ENCODE measurements at places on chromosomes 16 and 17.

DNA sequence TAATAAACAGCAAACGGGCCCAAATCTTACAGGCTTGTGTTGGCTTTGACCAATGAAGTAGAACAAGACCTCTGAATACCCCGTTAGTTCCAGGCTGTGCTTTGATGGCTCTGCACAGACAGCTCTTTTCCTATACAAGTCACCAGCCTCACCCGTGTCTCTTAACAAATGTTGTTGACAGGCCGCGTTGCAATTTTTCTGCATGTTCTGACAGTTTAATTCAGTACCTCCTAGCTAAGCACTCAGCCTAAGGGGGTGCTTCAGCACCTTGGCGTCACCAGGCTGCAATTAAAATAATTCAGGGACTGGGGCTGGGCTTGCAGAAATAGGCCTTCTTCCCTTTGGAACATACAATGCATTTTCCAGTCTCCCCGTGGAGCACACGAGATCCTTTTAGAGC is 500.1 kb downstream of the MAF start:
- no peak for DNase-seq

GRCh38 chr16:31451681-31452351 is 7.5 kb upstream of the ARMC5 start:
- peak; percentile 56 for DNase-seq

GRCh38 chr17:45924332-45924820 is 30.0 kb downstream of the MAPT start:
- no peak for DNase-seq

DNA sequence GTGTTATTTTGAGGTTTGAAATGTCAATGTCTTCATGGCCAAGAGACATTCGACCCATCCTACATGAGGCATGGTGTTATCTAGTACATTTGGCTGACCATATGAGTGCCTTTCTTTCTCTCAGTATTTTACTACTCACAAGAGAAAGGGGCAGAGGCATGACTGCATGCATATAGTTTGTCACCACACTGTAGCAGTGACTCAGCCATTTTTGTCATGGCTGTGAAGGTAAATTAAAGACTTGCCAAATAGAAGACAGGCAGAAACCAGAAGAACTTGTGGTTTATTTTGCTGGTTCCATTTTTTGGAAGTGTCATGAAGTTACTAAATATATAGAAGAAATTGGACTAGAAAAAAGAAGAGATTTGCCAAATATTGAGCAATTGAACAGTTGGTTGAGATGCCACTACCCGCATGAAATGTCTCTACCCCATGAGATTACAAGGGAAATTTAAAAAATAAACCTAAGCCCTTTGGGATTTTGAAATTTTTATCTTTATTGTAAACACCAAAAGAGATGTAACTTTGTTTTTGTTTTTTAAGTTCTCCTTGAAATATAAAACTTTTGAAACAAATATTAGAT is 170.3 kb downstream of the CHD9 start:
- DNase-seq = no peak

DNA sequence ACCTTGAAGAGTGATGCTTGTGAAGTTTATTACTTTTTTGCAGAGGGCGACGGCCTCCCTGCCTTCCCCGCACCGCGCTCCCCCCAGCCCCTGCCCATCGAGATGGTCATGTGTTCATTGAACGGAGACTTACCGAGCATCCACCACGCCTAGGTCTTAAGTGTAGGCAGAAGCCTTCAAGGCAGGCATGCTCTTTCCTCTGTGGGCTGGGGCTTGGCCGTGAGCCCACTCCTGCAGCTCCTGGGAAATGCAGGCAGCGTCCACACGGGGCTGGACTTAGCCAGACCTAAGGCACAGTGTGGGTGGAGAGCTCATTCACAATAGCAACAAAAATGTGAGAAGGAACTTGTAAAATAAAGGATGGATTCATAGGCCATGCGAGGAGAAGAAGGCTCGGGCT is 19.2 kb downstream of the RNF213 start:
- DNase-seq = peak; percentile 90

DNA sequence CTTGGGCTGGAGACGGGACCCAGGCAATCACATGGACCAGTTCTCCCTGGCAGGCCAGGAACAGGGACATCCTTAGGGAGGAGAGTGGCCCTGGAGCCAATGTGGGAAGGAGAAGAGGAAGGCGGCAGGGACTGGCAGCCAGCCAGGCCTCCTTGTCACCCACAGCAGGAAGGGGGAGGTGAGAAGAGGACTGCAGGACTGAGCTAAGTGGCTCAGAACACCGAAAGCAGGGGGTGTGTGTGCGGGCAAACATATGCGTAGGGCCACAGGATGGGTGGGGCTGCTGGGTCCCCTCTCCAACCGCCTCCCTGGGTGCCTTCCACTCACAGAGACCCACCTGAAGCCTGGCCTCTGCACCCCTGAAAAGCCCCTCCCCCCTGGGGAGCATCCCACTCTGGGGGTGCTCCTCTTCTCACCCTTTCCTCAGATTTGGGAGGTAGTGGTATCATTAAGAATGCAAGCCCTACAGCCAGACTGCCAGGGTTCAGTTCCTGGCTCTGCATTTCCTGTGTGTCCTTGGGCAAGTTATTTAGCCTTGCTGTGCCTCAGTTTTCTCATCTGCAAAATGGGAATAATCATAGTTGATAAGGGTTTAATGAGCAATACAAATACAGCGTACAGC is 8.1 kb downstream of the PNMT start:
- no peak for DNase-seq

- no peak for DNase-seq
Measured at GRCh38 chr16:88687676-88688012, 1.3 kb upstream of the SNAI3 start.

GRCh38 chr16:29912087-29912486 is 11.8 kb downstream of the ASPHD1 start:
- no peak for DNase-seq

DNA sequence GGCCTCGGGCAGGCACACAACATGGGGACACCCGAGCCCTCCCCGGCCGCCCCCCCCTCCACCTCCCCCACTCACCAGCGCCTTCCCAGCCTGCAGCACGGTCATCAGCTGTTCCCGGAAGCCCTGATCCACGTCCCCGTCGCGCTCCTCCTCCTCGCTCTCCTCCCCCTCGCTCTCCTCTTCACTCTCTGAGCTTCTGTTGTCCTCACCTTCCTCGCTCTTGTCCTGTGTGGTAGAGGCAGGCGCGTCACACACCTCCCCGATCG is 10.3 kb downstream of the MYBBP1A start:
- no peak for DNase-seq

- no peak for DNase-seq
Measured at GRCh38 chr16:68420366-68420942, 27.9 kb downstream of the SMPD3 start.

- DNase-seq = no peak
Measured at GRCh38 chr16:12252616-12253015, 276.1 kb downstream of the SNX29 start.

- peak; percentile 18 for DNase-seq
Measured at GRCh38 chr17:75078284-75079022, 9.3 kb upstream of the SLC16A5 start.

GRCh38 chr16:29743827-29744531 is 1.8 kb downstream of the C16orf54 start:
- no peak for DNase-seq

- DNase-seq = no peak
Measured at GRCh38 chr16:1602285-1602684, 9.6 kb downstream of the IFT140 start.

DNA sequence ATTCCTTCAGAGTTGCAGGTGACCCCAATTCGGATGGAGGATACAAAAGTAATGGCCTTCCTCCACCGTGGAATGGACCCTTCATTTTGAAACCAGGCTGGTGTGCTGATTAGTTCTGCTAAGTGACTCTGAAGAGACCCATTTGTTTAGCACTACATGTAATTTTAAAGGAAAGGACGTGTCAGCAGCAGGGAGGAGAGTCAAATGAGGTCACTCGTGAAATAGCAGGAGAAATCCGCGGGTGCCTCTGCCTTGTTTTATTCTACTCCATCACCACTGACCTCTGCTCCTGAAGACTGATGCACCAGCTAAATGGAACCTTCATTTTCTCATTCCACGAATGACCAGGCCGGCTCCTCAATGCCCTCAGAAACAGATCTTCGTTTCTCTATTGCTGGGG is 589.2 kb downstream of the CDH11 start:
- no peak for DNase-seq

GRCh38 chr17:34728771-34729310 is 149.5 kb downstream of the TMEM132E start:
- no peak for DNase-seq

- DNase-seq = peak; percentile 40
Measured at GRCh38 chr17:74368341-74369081, 1.2 kb downstream of the GPR142 start.

- peak; percentile 87 for DNase-seq
Measured at GRCh38 chr16:53549970-53550690, 47.1 kb upstream of the AKTIP start.

DNA sequence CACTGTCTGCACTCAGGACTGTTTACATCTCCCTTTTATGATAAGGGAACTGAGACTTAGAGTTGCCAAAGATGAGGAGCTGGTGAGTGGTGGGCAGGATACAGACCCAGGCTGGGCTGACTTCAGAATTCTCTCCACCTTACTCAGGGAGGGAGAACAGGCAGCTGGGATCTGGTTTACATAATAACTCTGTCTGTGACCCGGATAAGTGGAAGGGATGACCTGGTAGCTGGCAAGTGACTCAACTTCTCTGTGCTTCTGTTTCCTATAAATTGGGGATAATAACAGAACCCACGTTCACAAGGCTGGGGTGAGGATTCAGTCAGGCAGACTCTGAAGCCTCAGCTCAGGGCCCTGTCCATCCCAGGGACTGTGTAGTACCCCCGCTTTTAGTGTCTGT is 2.6 kb downstream of the SNX20 start:
- DNase-seq = no peak

DNA sequence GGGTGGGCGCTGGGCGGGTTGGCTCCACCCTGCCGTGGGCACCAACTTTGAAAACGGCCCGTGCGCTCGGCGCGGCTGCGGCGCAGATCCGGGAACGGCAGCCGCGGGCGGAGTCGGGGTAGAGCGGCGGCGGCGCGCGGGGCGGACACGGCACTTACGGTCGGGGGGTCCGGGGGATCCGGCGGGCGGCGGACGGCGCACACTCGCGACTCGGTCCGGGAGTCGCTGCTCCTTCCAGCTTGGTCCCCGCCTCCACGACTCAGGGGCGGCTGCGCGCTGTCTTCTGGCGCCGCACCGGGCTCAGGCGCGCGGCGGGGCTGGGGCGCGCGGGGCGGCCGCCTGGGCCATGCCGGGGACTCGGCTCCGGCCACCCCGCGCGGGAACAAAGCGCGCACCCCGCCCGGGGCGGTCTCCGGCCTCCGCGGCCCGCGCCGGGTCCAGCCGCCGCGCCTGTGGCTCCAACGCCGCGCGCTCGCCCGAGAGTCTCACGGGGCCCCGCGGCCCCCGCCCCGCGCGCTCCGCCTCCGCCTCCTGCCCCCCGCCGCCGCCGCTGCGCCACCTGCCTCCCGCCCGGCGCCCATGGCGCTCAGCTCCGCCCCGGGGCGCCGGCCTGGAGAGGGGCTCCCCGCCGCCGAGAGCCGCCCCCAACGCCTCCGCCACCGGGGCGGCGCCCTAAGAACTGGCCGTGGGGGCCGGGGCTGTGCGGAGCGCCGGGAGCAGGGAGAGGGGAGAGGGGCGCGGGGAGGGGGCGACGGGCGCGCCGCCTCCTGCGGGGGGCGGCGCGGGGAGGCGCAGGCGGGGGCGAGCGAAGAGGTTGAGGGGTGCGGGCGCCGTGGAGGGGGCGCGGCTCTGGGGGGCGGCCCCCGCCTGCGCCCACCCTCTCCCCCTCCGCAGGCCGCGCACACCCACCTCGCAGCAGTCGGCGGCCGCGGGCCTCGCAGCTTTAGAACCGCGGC is 35.9 kb downstream of the CBFA2T3 start:
- no peak for DNase-seq

DNA sequence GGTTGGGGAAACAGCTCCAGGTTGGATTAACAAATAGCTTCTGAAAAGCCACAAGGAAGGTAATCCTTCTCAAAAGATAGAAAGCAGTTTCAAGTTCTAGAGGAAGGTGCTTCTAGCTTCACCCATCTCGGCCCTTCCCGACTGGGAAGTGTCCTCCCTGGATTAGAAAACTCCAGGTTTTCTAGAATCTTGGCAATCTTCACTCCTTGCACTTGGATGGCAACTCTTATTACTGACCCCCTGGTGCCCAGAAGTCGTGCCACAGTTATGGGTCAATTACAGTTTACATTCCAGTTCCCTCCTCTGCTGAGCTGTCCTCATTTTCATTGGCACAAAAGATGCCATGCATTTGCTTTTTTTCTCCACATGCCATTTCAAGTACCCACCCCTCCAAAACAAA is 65.6 kb downstream of the SMG6 start:
- no peak for DNase-seq

- DNase-seq = no peak
Measured at GRCh38 chr16:86614699-86615098, 36.4 kb downstream of the FOXL1 start.

GRCh38 chr16:76583466-76583865 is 306.3 kb downstream of the CNTNAP4 start:
- no peak for DNase-seq

- DNase-seq = no peak
Measured at GRCh38 chr17:64358261-64358788, 32.3 kb downstream of the PECAM1 start.

- no peak for DNase-seq
Measured at GRCh38 chr17:1529863-1530262, 13.5 kb upstream of the INPP5K start.

DNA sequence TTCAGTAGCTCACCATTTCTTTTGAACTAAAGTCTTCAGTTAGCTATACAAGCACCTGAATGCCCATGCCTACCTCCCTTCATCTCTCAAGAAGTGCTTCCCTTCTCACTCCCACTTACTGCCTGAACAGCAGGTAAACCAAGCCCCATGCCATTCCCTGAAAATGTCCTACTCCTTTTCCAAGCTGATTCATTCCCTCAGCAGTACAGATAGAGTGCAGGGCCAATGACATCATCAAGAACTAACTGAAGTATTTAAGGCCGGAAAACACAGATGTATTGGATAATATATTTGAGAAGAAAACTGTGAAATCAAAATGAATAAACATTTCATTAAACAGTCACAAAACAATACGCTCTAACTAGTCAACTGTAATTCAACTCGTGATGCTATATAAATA is 478.8 kb upstream of the CDH11 start:
- no peak for DNase-seq

- no peak for DNase-seq
Measured at GRCh38 chr17:17107891-17108431, 65.7 kb downstream of the MPRIP start.

- DNase-seq = no peak
Measured at GRCh38 chr16:4136229-4136813, 20.1 kb upstream of the ADCY9 start.

GRCh38 chr16:3952737-3953131 is 72.2 kb upstream of the CREBBP start:
- no peak for DNase-seq

DNA sequence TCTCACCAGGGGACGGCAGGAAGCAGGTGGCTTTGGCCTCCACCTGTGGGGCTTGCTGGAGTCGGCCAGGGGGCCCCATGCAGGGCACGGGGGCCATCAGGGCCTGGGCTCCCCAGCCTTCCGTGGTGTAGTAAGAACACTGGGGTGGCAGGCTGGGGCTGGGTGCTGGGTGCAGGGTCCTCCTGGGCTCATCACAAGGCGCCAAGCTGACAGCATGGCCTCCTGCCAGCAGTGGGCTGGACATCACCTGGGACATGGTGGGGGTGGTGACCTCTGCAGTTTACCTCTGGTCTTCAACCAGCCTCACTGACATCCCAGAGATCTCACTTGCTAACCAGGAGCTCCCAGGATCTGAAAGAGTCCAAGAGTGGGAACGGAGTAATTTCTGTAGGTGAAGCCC is 5.3 kb downstream of the TNS4 start:
- DNase-seq = no peak

- DNase-seq = peak; percentile 86
Measured at GRCh38 chr16:75110637-75111513, 5.7 kb downstream of the LDHD start.

Measured in foreskin melanocyte (primary cell).